EL (cell line): ENCODE measurements at places on chromosomes 16 and 17.
A peak's percentile ranks its signal among the peaks of the same experiment; 100 is the strongest.

GRCh38 chr16:25413975-25414374 lies 156.3 kb upstream of the ZKSCAN2 start:
- DNase-seq, result peak; percentile 24

GRCh38 chr17:55660178-55660886 lies 62.3 kb downstream of the TMEM100 start:
- DNase-seq, result no peak

GRCh38 chr16:72166151-72166550 lies 5.8 kb downstream of the PMFBP1 start:
- no peak for DNase-seq

GRCh38 chr17:64063766-64064224 lies 43.4 kb upstream of the ICAM2 start:
- no peak for DNase-seq

DNA sequence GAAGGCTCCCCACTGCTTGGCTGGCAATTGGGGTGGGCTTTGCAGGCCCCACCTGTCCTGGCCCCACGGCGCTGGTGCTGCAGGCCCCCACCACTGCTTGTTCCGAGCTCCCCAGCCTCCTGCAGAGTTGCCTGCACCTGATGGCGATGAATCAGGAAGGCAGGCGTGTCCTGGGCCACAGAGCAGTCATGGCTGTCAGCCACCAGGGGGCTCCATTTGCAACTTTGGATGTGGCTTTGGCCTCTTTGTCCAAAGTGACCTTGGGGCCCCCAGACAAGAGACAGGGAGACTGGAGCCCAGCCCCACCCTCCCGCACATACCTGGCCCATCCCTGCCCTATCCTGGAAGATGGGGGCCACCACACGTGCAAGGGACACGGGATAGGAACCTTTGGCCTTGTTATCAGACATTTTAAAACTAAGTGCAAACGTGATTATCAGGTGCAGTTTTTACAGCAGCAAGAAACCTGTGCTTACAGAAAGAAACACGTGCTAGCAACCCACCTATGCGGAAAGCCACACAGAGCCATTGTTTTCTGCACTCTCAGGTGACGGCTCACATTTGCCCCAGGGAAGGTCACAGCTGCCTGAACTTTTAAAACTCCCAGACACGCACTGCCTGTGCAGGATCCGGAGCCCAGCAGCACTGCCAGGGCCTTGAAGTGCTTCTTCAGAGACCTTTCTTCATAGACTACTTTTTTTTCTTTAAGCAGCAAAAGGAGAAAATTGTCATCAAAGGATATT lies at the start of gene DNASE1:
Gene DNASE1, plus strand, starts transcription at position 443 of the 743 bp plus-strand sequence. CDS start 683 bp downstream, outside the sequence.
- peak; percentile 60 for DNase-seq

GRCh38 chr16:85610059-85610445 lies 3.1 kb upstream of the GSE1 start:
- no peak for DNase-seq

DNA sequence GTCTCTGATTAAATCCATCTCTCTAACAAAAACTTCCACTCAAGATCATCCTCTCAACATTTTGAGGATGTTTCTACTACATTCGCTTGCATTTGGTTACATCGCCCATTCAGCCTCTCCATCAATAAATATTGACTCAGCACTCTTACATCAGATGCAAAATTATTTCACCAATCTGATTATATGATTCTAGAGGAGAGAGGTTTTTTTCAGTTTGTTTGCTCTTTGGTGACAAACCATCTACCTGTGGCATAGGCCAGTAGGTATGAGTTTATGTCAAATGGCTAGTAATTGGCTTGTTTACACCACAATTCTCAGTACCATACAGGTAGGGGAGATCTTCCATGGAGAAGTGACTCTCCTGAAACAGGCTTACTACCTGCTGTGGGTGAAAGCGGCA lies 52.3 kb downstream of the TOX3 start:
- no peak for DNase-seq

DNA sequence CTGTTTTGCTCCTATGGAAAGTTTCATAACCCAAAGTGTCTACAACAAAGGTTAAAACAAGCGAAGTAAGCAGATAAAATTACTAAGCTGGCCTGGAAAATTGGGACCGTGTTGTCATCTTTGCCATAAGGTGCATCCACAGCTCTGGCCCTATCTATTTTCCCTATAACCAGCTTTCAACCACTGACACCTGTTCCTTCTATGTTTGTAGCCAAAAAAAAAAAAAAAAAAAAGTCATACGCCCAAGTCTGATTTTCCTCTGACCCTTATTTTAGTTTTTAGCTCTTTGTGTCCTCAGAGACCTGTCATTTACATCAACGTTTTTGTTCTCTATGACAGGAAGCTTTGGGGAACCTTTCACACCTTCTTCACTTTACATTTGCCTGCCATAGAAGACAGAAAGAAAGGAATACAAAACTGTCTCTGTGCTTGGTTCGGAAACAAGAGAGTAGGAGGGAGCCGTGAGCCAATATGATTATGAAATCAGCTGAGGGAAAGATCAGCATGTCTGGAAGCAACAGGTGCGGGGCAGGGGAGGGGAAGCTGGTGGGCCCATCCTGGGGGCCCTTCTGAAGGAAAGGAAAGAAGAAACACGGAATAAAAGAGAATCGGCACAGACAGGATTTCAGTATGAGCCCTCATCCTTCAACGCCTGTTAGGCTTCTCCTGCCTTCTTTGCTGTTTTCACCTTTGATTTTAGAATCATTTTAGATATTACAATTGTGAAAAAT lies 8.5 kb downstream of the HS3ST3A1 start:
- DNase-seq, result no peak

GRCh38 chr17:57288040-57288772 lies 31.9 kb downstream of the MSI2 start:
- no peak for DNase-seq

- DNase-seq, result no peak
Measured at GRCh38 chr16:2005646-2006045, 4.0 kb downstream of the ZNF598 start.

GRCh38 chr17:13626703-13627102 lies 25.0 kb upstream of the HS3ST3A1 start:
- DNase-seq, result peak; percentile 78

- DNase-seq, result no peak
Measured at GRCh38 chr16:50550035-50550434, 1.8 kb downstream of the NKD1 start.

GRCh38 chr16:21599122-21600030 lies at the start of gene METTL9:
METTL9 (plus strand) TSS chr16:21599577; CDS start chr16:21599734, 157 bp downstream.
- peak; percentile 94 for DNase-seq

DNA sequence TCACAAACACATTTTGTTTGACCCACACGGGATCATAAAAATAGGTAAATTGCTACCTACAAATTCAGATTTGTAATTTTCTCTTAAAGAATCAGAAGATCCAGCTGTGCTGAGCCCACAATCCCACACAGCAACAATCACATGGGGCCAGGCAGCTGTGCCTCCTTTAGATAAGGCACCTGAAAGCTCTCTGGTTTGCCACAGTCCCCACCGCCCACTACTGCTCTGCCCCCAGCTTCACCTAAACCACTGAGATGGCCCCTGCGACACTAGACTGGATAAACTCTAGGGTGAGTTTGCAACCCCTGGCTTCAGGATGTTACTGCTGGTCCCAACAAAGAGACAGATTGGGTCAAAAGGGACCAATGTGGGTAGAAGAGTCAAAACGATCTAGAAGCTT lies 96.8 kb downstream of the GSG1L start:
- no peak for DNase-seq

DNA sequence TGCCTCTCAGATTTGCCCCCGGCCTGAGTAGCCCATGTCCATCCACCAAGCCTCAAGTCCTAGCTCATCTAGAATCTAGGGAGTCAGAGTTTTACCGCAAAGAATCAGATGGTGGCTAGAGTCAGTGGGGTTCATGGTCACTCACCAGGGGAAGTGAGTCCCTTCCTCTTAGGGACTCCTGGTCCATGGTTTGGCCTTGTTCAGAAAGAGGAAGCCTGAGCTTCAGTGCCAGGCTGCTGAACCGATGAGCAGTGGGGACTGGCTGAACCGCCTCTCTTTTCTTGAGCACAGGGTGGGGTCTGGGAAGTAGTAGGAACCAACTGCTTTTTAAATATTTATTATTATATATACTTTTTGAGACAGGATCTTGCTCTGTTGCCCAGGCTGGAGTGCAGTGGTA lies 160.3 kb downstream of the NTN1 start:
- DNase-seq, result no peak

DNA sequence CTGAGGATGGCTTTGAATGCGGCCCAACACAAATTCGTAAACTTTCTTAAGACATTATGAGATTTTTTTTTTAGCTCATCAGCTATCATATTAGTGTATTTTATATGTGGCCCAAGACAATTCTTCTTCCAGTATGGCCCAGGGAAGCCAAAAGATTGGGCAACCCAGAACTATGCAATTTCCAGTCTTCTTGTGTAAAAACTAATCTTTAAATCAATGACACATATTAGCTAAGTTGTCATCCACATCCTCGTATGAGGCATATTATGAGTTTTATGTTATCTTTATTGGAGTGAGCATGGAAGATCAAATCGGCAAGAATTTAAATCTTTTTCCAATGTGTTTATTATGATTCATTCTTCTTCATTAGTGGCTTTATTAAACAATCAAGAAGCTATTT lies 198.6 kb upstream of the HSBP1 start:
- peak; percentile 11 for DNase-seq

- DNase-seq, result peak; percentile 67
Measured at GRCh38 chr17:7213895-7214299, 5.7 kb downstream of the DLG4 start.

GRCh38 chr17:52995881-52996280 lies 826.8 kb upstream of the KIF2B start:
- no peak for DNase-seq

GRCh38 chr16:14629919-14630619 lies at the start of gene PARN:
PARN (minus strand) TSS chr16:14630260; CDS start chr16:14630125, 135 bp downstream.
- peak; percentile 98 for DNase-seq

- DNase-seq, result no peak
Measured at GRCh38 chr16:27572711-27573110, 22.8 kb downstream of the KATNIP start.

DNA sequence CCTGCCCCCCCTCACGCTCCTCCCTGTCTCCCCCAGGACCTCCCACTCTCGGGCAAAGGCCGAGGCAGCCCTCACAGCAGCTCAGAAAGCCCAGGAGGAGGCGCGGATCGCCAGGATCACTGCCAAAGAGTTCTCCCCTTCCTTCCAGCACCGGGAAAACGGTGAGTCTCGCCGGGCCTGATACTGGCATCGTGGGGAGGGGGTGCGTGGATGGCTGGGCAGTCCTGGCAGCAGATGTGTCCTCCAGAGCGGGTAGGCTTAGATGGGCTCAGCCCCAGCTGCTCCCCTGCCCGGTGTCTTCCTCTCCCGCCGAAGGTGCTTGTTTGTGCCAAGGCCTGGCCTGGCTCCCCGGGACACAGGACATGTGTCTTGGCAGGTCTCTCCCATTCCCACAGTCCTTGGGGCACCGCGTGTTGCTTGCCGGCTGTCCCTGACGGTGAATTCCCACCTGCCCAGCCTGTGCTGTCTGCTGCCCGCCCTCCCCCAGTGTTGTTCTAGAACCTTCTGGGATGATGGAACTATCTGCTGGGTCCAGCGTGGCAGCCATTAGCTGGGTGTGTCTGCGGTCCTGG lies 81.6 kb downstream of the KLHDC4 start:
- DNase-seq, result no peak

- DNase-seq, result no peak
Measured at GRCh38 chr17:78230252-78230962, 1.0 kb upstream of the TMEM235 start.

DNA sequence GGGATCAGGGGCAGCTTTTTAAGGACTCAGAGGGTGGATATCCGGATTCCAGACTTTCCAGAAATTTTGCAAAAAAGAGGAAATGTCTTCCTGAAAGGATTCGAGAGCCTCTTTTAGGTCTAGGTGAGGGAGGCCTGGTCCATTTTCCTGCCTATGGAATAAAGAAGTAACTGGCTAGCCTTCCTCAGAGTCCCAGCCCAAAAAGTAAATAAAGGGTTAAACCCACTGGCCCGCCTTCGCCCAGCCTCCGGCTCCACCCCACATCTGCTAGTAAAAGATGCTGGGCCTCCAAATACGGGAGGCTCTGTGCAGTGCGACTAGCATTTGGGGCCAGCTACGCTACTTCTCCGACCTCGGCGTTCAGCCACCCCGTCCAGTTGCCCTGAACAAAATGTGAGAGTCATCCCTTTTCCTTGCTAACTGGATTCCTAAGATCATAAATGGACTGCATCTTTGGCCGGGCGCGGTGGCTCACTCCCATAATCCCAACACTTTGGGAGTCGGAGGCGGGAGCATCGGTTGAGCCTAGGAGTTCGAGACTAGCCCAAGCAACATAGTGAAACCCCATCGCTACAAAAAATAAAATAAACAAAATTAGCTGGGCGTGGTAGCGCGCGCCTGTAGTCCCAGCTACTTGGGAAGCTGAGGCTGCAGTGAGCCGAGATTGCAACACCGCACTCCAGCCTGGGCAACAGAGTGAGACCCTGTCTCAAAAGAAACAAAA lies 824 bp upstream of the MPP2 start:
- DNase-seq, result peak; percentile 80

DNA sequence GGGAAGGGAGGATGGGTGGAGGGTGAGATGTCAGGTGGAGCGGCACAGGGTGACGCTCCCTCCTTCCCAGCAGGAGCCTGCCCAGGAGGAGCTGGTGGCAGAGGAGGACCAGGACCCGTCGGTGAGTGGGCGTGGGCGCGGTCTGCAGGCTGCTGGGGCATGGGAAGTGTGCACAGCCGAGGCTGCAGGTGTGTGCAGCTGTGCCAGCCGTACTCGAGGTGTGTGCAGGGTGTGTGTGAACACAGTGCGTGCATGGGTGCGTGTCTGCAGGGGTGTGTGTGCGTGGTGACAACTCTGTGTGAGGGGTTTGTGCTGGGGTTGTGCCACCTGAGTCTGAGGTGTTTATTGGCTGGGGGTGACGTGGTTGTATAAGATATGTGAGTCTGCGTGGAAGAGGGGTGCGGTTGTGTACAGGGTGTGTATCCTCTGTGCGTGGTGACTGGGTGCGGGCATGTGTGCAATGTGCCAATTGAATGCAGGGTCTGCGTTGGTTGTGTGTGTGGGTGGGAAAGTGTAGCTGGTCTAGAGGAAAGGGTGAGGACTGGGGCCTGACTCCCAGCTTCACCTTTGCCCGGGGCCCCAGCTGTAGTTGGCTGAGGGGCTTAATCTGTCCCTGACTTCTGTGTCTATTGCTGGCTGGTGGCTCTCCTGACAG lies 670 bp downstream of the TNFSF12 start:
- no peak for DNase-seq

DNA sequence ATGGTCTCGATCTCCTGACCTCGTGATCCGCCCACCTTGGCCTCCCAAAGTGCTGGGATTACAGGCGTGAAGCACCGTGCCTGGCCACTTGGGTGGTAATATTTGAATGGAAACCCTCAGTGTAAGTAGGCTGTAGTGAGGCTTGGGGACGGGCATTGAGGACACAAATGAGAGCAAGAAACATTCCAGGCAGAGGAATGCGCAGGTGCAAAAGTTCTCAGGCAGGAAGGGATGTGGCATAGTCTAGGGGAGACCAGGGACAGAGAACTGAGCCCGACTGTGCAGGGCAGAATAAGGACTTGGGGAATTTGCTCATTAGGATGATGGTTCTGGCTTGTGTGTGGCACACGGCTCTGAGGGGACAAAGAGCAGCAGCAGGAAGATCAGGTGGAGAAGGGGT lies 54.8 kb downstream of the GRB2 start:
- DNase-seq, result no peak

GRCh38 chr17:74490716-74491115 lies 24.3 kb downstream of the CD300A start:
- no peak for DNase-seq

- DNase-seq, result no peak
Measured at GRCh38 chr17:83100853-83101391, 21.5 kb downstream of the METRNL start.

- DNase-seq, result no peak
Measured at GRCh38 chr16:86193528-86194193, 294.7 kb downstream of the IRF8 start.
